ENCODE measurements at places on chromosomes 6 and 20.

- no peak for DNase-seq
These were observed 54.7 kb downstream of the TRAM2 start for GRCh38 chr6:52522151-52522626.

- no peak for DNase-seq
These were observed 3.8 kb downstream of the APCDD1L start for GRCh38 chr20:58511364-58511763.

GRCh38 chr6:147246853-147247635, 42.8 kb downstream of the STXBP5 start:
- no peak for DNase-seq

DNA sequence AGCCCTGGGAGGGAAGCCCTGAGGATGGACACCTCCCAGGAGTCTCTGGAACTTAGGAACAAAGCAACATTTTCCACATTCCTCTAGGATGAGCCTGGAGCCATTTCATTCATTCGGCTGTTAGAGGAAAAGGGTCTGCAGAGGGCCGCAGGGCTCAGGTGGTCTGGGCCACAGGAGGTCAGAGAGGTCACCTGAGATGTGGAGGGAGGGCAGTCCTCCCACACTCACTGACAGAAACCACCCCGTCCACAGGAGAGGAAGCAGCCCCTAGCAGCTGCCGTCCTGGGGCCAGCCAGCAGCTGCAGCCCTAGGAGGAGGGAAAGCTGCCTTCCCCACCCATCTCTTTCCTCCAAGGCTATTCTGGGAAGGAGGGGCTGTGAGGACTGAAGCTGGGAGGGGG, 207.0 kb downstream of the CDC5L start:
- no peak for DNase-seq

GRCh38 chr20:14800707-14801425, 463.5 kb upstream of the FLRT3 start:
- DNase-seq = no peak

DNA sequence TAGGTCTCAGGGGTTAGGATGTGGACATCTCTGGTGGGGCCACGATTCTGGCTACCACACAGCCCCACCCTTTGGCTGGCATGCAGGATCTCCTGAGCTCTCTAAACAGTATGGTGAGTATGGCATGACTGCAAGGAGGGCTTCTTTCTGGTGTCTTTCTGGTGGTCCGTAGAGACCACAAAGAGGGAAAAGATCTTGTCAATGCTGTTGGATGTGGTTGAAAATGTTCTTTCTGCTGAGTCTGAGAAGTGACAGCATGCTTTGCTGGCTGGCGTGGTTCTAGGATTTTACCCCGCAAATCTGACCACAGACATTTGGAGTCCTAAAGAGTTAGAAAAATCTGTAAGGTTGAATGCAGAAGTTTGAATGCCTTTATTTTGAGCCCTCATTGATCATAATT, 474.9 kb upstream of the CHD6 start:
- no peak for DNase-seq

DNA sequence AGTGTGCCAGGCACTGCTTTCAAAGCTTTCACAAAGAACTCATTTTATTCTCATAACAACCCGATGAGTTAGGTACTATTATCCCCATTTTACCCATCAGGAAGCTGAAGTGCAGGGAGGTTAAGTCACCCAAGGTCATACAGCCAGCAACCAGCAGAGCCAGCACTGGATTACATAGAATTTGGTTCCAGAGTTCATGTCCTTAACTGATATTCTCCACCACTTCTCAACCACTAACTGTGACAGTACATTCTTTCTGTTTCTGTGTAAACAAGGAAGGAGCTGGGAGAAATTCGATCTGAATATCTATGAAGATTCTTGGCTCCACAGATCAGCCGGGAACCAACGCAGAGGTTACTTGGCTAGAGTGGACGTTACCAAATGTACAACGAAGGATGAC, 98.0 kb downstream of the KIF16B start:
- DNase-seq = no peak

- no peak for DNase-seq
These were observed 690.6 kb downstream of the EPM2A start for GRCh38 chr6:145044641-145045246.

DNA sequence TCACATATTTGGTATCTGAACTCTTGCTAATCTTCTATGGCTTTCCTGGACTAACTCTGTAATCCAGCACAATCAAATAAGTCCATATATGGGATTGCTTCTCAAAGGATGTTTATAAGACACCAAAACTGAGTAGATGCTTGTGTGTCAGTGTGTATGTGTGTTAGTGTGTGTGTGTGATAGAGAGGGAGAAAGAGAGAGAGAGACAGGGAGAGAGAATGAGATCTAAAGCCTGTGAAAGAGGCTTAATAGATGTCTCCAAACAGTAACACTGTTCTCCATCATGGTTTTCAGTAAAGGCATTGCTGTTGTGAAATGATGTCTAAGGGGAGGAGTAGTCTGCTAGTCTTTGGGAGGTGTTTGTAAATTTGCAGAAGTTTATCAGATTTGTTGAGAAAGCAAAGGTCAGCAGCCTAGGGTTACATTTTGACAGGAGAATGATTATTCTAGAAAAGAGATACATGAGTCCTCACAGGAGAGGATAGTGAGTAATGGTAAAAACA, 73.9 kb upstream of the MLIP start:
- no peak for DNase-seq

DNA sequence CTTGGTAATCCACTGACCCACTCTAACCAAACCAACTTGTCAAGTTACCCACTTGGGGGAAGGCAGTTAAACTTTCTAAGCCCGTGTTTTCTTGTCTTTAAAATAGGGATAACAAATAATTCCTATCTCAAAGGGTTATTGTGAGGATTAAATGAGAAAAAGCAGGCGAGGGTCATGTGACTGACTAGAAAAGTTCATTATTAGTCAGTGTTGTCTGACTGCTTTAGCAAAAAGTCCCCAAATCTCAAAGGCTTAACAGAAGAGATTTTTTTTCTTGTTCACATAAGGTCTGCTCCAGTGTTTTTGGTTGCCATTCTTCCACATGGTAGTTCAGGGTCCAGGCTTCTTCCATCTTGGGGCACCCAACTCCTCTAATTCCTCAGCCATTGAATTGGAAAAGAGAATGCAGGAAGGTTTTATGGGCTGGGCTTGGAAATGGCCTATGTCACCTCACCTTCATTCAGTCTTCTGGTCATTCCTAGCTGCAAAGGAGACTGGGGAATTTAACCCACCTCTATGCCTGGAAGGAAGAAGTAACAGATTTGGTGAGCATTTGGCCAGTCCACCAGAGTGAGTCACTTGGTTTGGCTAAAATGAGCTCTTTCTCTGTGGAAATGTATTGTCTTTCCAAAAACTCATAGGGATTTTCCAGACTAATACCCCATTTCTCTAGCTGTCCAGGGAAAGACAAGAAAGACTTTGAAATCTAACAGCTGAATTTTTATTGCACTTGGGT, 77.0 kb downstream of the CAP2 start:
- no peak for DNase-seq

GRCh38 chr6:100078509-100078908, 84.5 kb upstream of the MCHR2 start:
- DNase-seq = no peak

DNA sequence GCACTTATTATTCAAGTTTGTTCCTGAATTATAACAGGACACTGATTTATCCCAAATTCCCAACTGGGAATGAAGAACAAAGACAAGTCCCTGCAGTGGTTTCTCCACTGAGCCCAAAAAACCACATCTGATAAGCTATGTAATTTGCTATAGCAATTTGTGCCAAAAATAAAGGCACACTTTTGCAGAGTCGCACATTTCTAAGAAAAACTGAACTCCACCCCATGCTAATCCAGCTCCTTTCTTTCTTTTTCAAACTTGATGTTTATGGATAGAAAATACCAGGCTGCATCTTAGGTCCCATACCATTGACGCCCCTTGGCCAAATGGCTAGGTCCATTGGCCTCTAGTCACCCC, 170.2 kb upstream of the CITED2 start:
- no peak for DNase-seq

DNA sequence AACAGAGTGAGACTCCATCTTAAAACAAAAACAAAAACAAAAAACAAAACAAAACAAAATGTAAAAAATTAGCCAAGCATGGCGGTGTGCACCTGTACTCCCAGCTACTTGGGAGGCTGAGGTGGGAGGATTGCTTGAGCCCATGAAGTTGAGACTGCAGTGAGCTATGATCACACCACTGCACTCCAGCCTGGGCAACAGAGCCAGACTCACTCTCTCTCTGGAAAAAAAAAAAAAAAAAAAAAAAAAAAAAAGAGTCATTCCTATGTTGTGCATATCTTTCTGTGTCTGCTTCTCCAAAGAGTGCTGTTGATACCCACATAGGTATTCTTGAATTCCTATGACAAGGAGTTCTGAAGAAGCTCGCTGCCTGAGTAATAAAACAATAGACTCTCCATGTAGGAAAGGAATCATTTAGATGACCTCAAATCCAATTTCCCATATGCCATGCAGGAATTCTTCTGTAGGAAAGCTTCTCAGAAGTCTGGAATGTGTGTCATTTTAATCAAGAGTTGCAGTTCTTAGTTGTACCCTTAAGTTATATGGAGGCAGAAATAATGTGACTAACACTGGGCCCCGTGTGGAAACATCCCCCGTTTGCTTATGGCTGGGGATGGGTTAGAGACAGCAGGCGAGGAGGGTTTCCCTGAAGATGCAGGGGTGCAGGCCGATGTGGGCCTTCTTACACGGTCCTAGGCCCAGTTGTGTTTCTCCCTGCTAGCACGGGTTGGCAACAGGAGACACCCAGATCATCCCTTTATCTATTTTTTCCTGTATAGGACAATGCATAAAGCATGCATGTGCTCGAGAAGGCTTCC, 79.4 kb downstream of the ZDHHC14 start:
- DNase-seq = no peak

DNA sequence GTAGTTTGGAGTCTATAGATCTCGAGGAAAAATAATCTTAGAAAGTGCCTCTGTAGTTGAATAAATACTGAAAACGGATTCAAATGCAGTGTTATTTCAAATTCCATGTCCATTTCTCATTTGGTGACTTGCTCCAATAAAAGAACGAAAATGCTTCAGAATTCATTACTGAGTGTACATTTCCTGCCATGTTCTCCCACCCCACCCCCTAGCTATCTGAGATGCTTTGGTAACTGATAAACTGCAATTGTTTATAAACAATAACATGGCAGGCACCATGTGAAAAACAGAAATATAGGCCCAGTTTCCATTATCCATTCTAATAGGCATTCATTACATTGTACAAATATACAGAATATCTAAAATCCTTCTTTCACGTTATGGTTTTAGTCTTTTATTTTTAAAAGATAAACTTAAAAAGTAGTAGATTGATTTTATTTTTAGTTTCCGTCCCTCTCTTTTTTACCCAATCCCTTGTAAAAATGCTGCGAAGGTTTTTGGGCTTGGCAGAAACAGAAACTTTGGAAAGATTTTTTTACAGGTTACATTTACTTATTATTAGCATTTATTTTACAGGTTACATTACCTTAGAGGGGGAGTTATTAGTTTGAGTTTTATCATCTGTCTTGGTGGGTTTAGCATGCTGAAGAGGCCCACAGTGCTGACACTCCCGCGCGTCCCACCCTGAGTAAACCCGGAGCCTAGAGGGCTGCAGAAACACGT, 1.5 kb downstream of the FAM162B start:
- DNase-seq = no peak

DNA sequence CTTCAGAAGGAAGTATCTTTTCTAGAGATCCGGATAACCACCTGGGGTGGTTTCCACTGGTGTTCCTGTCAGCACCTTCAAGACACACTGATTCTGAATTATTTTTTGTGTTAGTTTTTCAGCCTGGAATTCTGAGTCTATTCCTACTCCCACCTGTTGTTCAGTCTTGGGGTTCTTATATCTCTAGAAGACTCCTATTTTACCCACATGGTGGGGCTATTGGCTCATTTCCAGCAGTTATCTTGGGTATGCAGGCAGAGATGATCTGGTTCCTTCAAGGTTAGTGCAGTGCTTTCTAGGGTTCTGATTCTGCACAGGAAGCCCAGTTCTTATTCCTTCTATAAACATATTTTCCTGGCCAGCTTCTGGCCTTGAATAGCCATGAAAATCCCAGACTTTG, 175.6 kb upstream of the PDE7B start:
- peak; percentile 57 for DNase-seq

DNA sequence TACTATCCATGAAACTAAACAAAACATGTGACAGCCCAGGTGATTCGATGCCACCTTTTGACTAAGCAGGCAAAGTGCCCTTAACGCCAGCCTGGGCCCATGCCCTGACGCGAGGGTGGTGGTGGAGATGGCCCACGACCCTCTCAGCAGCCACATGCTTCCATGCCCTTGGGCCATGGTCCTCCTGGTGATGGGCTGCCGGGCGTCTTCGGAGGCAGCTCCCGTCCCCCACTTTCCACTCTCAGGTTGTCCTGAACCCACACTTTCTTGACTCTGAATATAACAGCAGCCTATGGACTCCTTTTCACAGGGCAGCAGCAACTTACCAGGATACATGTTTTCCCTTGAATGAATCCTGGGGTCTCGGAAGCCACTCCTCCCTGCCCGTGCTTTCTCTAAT, 33.6 kb downstream of the TMEM242 start:
- no peak for DNase-seq

DNA sequence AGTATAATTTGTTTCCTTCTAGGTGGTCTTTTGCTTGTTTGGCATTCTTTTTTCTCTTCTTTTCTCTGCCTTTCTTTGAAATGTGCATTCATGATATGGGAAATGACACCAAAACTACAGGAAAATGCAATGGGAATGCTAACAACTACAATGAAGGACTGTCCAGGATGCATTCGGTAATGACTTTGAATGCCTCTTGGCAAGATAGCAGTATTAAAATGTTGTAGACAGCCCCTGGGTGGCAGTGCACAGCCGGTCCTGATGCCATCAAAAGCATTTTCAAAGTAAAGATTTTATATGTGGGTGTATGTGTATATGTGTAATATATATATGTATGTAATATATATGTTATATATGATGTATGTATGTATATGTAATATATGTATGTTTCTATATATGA, 218.8 kb upstream of the MMS22L start:
- DNase-seq = no peak

DNA sequence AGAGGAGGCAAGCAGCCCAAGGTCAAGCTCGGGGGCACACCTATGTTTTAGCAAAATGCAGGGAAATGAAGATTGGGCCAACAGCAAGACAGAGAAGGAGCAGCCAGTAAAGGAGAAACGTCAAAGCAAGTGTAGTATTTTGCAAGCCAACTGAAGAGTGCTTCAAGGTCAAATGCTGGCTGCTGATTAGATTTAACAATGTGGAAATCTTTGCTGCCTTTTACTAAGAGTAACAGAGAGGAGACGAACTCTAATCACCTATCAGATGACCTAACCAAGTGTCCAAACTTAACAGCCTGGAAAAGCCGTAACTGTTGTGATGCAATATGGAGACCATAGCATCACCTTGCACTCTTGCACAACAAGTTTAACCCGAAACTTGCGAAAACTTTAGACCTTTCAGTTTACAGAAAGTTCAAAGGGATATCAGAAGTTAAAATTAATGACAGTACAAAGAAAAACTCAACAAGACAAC, 30.4 kb downstream of the AKIRIN2 start:
- DNase-seq = peak; percentile 88

GRCh38 chr6:53259860-53260580, 88.7 kb downstream of the ELOVL5 start:
- DNase-seq = no peak

- DNase-seq = no peak
These were observed 447.3 kb upstream of the GJE1 start for GRCh38 chr6:141685416-141685815.

- DNase-seq = no peak
These were observed 31.8 kb downstream of the L3MBTL3 start for GRCh38 chr6:130050230-130050629.

GRCh38 chr20:17661121-17661744, 20.8 kb downstream of the RRBP1 start:
- DNase-seq = no peak

Measured in AML-193 (cell line).